Right ventricle myocardium inferior (tissue), 1 donor: ENCODE measurements at places on chromosomes 12 and 14. TPM values are rescaled to one million over a fixed set of nuclear protein-coding genes. Genes with fewer than 3 reads are reported as not detected.

MEG3 gene
- total RNA-seq, result 34.8 TPM

MMP19 gene
- 2.9 TPM for total RNA-seq

ALDH2 gene
- total RNA-seq, result 382 TPM

DNA sequence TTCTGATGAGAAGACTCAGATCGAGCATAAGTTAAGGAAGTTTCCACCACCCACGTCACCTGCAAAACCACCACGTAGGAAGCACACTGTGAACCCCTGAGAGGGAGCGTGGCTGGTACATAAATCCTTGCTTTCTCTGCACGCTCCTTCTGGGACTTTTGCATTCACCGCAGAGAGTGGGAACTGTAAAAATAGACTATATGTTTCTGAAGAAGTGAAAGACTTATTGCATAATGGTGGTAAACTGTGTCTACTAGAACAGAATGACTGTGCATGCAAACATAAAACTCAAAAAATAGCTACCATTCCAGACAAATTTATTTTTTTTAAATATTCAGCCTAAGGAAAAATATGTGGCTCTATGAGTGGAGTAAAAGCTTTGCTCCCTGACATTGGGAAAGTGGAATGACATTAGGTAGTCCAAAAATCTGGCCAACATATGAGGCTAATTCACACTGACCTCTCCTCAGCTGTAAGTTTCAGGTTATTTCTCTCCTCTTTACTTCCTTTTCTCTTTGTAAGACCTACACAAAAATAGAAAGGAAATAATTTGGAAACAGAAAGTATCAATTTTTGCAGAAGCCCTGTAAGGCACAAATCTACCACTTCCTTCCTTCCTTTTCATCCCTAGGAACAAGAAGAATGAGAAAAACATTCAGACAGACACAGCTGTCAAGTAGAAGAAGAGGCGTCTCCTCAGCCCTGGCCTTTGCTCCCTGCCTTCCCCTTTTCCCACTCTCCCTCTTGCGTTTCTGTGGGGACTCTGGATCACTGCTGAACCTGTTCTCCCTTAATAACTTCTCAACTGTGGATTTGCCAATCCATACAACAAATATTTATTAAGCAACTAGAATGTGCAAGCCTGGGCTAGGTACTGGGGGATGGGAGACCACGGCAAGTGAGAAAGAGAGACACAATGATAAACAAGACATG, 264.3 kb upstream of the FOXN3 start:
- no peak for DNase-seq
